ENCODE measurements at places on chromosomes 11 and 22.

- no peak for DNase-seq
Measured at GRCh38 chr11:47101406-47101805, 75.3 kb downstream of the ARFGAP2 start.

DNA sequence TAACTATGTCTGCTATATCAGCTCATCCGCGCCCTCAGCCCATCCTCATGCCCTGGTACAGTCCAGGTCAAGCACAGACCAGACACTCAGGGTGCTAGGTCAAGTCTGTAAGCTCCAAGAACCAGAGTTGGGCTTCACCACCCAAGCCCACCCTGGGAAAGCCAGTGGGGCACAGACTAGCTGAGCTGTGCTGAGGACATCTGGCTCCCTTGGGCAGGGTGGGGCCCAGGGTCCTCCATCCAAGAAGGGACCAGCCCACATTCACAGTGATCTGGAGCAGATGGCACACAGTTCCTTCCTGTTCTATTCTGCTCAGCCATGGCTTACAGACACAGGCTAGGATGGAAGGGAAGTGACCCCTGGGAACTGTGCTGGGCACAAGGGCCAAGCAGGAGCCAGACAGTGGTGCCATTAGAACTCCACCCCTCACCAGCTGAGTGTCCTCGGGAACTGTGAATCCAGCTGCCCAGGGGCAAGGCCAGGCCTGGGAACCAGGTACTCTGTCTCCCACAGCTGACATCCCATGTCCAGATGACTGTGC is 9.1 kb downstream of the P2RY6 start:
- no peak for DNase-seq

DNA sequence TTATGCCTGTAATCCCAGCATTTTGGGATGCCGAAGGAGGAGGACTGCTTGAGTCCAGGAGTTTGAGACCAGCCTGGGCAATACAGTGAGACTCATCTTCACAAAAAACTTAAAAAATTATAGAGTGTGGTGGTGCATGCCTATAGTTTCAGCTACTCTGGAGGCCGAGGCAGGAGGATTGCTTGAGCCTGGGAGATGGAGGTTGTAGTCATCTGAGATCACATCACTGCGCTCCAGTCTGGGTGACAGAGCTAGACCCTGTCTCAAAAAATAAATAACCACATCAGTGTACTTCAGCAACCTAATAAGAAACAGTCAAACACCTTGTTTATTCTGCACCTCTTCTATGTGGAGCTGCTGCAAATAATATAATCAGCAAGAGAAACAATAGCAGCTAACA is 1.4 kb downstream of the NARS2 start:
- no peak for DNase-seq

DNA sequence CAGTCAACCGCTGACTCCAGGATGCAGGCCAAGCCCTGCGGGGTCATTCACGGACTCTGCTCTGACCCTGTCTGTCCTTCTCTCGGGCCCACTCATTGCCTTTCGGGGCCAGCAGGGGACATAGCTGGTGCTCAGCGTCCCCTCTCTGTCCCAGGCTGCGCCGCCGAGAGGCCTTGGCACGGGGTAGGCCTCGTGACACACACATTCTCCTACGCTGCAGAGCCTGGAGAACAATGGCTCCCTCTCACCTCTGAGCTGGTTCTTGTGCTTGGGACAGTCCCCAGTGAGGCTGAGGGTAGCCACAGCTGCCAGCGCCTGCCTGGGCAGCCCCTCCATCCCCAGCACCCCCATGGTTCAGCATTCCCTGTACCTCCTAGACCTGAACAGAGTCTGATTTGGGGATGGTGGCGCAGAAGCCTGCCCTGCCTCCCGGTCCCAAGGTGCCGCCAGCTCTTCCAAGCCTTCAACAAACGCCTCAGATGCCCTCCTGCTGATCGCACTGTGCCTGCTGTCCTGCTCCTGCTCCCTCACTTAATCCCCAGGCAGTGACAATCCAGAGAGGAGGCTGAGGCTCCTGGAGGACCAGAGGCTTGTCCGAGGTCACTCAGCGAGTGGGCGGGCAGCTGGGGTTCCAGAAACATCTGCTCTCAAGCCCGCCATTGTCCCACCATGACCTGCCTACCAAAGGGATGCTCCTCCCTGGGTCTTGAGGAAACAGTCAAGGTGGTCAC is 30.4 kb downstream of the DUSP8 start:
- DNase-seq: no peak

- DNase-seq: no peak
Measured at GRCh38 chr11:111879637-111879960, 258 bp downstream of the CFAP68 start.

DNA sequence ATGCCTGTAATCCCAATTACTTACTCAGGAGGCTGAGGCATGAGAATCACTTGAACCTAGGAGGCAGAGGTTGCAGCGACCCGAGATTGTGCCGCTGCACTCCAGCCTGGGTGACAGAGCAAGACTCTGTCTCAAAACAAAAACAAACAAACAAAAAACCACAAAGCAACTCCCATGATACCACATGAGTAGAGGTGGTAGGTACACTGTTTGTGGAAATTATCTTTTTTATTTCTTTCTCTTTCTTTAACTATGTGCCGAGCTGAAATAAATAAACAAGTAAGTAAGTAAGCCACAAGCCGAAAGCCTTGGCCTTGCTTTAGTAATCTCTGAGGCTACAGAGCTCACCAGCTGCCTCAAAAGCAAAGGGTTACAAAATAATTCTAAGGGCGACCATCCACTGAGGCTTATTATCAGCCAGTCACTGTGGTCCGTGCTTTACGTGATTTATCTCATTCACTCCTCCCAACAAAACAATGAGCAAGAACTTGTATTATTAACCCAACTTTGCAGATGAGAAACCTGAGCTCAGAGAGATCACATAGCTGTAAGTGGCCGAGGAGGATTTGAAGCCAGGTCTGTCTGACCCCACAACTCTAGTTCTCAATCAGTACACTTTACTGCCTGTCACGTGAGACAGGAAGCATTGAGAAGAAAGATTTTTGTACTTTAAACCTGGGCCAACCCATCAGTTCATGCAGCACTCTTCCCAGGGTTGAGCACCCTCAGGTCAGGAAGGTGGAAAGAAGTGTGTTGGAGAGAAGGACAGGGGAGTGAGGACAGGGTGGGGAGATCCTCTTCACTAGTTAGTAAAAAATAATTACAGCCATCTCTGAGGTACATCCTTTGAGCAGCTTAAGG is 69.8 kb upstream of the MTMR2 start:
- DNase-seq: no peak

GRCh38 chr22:46592390-46592872 is 27.8 kb upstream of the GRAMD4 start:
- peak; percentile 43 for DNase-seq

DNA sequence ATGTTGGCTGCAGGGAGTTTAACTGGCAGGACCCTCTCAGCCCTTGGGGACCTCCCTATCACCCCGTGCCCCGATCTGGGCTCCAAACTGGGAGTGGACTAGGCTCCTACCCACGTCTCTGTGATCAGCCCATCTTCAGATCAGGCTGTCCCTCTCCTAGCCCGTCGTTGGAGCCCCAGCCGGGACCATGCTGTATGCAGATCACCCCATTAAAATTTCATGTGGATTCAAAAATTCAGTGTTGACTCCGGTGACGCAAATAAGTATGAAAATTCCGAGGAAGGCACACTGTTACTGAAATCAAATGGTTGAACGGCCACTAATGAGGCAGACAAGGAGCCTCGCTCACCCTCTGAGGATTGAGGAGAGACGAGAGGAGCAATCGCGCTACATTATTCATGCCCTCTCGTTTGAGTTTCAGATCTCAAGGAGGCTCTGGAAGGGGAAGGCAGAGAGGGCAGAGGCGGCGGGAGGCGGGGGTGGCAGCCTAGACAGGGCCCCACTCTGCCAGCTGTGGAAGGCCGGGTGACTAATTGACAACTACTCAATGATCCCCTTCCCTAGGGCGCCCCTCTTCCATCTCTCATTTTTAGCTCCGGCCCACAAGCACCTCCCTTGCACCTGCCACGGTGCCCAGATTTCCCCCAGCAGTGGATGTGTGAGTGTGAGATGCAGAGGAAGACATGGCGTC is 255.4 kb downstream of the MIAT start:
- no peak for DNase-seq

DNA sequence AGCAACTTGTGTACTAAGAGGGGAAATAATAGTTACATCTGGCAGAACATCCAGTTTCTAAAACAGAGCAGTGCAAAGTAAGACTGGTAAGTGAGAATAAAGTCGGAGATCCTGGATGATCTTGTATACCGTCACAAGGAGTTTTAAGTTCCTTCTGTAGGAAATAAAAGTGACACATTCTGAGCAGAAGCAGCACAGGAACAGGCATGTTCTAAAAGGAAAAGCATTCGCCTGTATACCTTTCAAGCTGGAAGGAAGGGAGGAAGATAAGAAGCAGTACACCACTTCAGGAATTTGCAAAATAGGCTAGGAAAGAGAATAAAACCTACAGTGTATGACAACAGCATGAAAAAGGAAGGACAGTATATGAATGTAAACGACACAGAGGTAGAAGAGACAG is 106.2 kb upstream of the TP53AIP1 start:
- DNase-seq: no peak

DNA sequence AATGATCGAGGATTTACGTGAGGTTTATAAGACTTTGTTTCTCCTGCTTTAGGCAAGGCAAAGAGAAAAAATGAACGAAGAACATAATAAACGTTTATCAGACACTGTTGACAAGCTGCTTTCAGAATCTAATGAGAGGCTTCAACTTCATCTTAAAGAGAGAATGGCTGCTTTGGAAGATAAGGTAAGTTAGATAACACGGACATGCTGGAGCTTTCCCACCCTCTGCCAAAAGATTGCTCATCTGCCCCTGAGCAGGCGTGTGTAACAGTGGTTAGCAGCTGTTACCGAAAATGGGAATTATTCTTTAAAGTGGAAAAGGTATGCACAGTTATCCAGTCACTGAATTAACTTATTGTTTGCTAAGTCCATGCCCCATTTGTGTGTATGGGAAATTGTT is 62.8 kb upstream of the CTTN start:
- no peak for DNase-seq

DNA sequence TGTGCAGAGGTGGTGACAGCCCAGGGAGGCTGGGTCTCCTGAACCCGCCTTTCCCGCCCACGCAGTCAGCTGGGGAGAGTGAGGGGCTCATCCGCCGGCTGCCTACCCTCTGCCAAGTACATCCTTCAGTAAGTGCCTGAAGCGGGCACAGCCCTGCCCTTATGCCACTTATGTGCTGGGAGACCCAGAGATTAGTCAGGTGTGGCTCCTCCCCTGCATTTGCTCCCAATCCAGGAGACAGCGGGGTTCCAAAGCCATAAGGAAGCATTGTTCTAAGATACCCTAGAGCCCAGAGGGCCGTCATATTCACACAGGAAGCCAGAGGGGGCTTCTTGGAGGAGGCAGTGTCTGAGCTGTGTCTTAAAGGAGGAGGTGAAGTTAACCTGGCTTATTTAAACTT is 5.8 kb upstream of the PPP6R3 start:
- DNase-seq: no peak

- no peak for DNase-seq
Measured at GRCh38 chr11:24226606-24227005, 270.2 kb upstream of the LUZP2 start.

DNA sequence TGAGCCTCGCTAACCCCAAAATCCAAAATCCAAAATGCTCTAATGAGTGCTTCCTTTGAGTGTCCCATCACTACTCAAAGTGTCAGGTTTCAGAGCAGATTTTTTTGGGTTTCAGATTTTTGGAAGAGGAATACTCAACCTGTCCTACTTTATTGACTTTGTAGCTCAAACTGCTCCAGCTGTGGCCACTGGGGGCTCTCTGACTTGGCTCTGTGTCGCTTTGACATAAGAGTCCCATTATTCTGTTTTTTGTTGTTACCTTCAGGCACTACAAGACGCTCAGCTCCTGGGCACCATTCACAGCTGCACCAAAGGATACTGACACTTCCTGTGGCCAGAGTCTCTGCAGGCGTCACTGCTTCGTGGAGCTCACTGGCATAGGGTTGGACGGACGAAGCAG is 41.1 kb downstream of the PHF21B start:
- no peak for DNase-seq

GRCh38 chr11:116310698-116311097 is 462.1 kb downstream of the BUD13 start:
- no peak for DNase-seq

DNA sequence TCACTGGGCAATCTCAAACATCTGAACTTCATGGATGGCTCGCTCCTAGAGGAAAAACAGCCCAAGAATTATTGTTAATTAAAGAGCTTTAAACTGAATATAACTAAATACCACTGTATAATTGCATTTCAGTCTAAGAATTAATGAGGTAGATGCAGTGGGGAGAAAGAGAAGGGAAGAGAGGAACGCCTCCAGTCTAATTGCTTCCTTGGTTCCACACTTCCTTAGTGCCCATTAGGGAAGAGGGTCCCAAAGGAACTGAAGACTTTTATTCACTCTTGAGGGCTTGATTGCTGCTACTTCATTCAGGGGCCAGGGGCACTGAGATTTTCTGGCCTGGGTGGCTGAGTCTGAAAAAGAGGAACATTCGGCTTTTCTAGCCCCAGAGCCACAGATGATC is 11.8 kb upstream of the OR10G7 start:
- DNase-seq: no peak

GRCh38 chr11:21427726-21428125 is 758.3 kb downstream of the NELL1 start:
- DNase-seq: no peak
